DMS53 (cell line): ENCODE measurements at places on chromosomes 7 and 10.

- no peak for DNase-seq
Measured at GRCh38 chr10:27997865-27998177, 1.1 kb downstream of the ODAD2 start.

GRCh38 chr10:106528702-106529101, 635.8 kb downstream of the SORCS1 start:
- no peak for DNase-seq

DNA sequence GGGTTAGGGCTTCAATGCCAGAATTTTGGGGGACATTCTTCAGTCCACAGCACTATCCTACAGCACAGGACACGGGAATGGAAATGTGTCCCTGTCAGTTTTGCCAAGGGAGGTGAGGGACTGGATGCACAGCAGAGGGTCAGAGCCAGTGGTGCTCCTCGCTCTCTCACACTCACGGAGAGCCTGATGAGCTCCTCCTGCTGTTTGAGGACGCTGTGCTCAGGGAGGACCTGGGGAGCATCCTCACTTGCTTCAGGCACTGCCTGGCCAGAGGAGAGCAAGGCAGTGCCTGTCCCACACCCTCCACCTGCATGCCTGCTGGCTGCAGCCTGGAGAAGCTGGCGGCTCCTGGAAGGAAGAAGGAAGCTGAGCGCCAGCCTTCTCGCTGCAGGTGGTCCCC, 58.6 kb downstream of the RAMP3 start:
- DNase-seq, result no peak

GRCh38 chr7:55254596-55255495, 110.3 kb upstream of the LANCL2 start:
- DNase-seq, result peak; percentile 86

DNA sequence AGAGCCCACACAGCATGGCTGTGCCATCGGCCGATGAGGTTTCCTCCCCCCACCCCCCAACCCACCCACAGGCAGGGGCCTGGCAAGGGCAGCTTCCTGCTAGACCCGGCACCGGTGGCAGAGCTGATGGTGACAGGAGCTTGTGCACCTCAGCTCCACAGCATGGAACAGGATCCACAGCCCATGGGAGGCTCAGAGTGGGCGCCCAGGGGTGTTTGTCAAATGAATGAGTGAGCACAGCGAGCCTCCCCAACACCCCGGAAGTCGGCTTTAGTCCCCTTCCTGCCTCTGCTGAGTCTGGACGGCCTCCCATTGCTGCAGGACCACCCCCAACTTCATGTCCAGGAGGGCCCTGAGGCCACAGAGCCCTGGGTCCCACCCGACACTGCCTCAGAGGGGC, 68.9 kb downstream of the PDGFA start:
- no peak for DNase-seq

DNA sequence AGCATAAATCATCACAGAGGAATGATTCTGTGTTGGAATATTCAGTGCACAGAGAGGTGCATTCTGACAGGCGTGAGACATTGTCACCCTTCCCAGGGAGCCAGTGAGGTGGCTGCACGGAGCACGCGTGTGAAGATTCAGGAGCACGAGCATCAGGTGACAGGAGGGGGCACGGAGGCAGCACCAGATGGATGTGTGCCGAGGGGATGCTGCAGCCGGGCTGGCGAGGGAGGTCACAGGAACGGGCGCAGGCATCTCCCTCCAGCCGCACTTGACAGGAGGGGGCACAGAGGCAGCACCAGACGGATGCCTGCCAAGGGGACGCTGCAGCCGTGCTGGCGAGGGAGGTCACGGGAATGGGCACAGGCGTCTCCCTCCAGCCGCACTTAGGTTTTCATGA, 66.5 kb downstream of the DIP2C start:
- no peak for DNase-seq

DNA sequence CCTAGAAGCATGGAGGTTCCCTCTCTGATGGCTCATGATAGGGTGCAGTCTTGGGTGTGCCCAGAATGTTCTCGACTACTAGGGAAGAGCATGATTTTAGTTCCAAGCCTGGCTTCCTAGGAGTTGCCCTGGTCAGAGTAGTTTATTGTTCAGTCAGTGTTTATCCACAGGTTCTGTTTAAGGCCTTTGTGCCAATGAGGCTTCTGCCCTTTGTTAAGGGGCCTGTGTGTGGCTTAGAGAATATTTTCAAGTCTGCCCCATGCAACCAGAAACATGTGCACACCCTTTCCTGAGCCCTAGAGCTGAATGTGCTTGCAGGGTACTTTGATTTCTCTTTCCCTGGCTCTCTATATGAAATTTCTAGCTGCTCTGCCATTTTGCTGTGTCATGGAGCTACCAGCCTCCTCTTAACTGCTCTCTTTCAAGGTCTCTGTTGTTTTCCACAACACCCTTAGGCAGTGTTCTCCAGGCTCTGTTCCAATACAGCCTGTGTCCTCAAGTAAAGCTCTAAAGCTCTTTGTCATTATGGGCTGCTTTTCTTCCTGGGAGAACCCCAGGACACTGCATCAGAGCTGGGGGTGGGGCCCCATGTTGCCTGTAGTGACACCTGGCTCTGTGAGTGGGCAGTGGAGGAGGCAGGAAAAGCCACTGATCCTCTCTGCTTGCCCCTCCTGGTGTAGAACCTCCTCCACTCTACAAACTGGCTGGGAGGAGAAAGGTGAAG, 34.1 kb upstream of the TSPAN33 start:
- peak; percentile 95 for DNase-seq
